DMS79 (cell line): ENCODE measurements at places on chromosomes 7 and 10.

DNA sequence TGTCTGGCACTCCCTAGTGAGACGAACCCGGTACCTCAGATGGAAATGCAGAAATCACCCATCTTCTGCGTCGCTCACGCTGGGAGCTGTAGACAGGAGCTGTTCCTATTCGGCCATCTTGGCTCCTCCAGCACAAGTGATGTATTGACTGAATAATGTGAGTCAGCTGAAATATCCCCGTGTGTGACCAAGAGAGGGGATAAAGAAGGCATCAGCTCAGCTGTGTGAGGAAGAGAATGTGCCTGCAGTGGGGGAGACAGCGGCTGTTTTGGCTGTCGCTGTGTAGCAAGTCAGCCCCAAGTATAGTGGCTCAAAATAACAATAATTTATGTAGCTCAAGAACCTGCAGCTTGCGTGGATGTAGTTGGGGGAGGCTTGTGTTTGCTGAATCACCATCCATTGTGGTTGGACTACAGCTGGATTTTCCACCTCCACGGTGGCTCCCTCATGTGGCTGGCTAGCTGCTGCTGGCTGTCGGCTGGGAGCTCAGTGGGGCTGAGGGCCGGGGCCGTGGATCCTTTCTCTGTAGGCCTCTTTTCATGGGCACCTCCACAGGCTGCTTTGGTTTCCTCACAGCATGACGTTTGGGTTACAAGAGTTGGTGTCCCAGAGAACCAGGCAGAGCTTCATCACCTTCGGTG is 434.5 kb downstream of the CCSER2 start:
- DNase-seq: no peak

GRCh38 chr7:154698726-154699291 is 304.1 kb downstream of the PAXIP1 start:
- DNase-seq: no peak

GRCh38 chr7:155832581-155832981 is 20.3 kb upstream of the SHH start:
- no peak for DNase-seq

DNA sequence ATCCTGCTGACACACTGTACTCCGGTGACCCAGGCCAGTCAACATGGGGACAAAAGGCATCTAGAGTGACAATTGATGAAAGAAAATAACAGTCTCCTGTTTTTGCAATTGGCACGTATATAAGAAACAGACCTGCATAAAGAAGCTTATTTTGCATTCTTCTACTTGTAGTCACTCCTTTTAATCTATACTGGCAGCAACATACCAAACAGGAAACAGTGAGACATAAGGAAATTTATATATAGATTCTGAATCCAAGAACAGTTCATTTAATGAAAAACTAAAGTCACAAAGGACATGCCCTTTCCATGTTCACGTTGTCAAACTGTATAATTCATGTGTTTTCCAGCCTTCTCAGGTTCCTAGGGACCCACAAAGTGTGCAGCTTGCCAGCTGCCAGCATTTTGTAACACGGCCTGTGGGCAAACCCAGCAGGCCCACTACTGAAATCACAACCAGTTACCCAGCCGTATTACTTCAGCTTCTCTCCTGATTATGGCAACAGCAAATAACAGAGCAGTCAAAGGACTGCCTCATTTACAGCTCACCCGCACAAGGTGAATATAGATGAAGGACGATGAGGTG is 72.3 kb downstream of the AMPH start:
- no peak for DNase-seq

DNA sequence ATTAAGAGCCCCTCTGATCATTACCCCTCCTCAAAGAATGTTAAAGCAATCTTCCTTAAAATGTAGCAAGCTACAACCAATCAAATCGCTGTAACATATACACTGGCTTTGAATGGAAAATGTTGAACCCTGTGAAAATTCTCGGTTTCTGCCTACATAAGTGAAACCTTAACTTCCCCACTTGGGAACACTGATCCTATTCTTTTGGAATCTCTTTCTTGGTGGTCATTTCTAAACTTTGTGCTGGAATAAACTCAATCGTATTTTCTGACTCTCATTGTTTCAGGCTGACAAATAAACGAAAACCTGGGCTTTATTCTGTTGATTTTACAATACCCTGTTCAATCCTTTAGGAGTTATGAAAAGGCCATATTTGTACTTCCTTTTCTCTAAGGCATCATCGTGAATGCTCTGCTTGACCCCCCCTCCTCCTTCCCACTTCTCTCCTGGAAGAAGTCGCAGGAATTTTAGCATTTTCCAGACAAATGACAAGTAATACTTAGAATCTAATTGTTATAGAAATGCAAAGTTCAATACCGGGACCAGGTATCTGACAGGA is 155.1 kb upstream of the FAM13C start:
- no peak for DNase-seq

DNA sequence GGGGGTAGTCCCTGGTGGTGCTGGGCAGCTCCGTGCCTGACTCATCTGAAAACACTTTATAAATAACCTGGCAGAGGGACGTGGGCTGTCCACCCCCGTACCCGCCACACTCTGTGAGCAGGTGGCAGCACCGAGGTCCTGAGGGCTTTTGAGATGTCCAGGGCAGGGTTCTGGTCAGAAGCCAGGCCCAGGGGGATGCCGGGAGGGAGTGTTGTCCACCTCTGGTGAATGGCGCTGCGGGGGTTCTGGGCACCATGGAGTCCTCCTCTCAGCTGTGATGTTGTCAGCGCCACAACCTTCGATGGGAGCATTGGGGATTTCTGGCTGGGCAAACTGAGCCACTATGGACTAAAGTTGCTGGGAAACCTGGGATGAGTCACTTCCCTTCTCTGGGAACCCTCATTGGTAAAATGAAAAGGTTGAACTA is 27.4 kb upstream of the GOLGA7B start:
- no peak for DNase-seq

GRCh38 chr10:36038316-36038955 is 396.3 kb upstream of the FZD8 start:
- DNase-seq: no peak

GRCh38 chr10:132110111-132110521 is 44.4 kb downstream of the JAKMIP3 start:
- DNase-seq: no peak

- no peak for DNase-seq
These were observed 510.2 kb downstream of the TCERG1L start for GRCh38 chr10:130801276-130801675.

DNA sequence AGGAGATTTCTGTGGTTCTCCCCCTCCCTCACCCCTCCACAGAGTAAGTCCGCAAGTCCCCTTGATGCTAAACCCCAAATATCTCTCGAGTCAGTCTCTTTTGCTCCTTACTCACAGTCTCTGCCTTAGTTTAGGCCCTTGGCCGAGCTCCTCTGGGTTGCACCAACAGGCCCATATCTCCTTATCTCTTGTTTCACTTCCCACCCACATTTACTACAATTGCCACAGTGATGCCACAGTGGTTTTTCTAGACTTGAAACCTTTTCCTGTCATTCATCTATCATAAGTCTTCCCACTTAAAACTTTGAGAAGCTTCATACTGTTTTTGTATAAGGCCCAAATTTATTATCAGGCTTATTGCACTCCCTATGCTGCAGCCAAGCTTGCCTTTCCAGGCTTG is 23.4 kb upstream of the NME8 start:
- no peak for DNase-seq

GRCh38 chr7:137771273-137771672 is 75.5 kb downstream of the DGKI start:
- DNase-seq: no peak

GRCh38 chr7:156034397-156034796 is 222.1 kb upstream of the SHH start:
- DNase-seq: no peak

DNA sequence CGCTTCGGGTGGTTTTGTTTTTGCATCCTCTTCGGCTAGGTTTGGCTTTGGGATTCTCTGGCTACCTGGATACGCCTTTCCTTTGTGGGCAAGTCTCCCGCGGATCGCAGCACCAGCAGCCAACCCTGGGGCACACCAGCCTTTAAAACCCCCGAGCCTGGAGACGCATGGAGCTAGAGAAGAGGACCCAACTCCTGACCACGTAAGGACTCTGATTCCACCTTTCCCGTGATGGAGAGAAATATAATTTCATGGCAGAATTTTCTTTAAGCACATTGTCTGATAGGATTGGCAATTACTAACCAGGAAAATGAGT is 535.4 kb upstream of the GALNT17 start:
- DNase-seq: no peak
